ENCODE measurements at places on chromosomes 5 and 9. TPM values are rescaled to one million over a fixed set of nuclear protein-coding genes. Genes with fewer than 3 reads are reported as not detected.

DMGDH gene
- 1.7 TPM for total RNA-seq

CCL27 gene
- 0.80 TPM for total RNA-seq

RMI1 gene
- 20.3 TPM for total RNA-seq

PCDHB11 gene
- not detected for total RNA-seq

TIGD6 gene
- total RNA-seq, result 2.6 TPM

GFPT2 gene
- total RNA-seq, result 0.15 TPM

DNA sequence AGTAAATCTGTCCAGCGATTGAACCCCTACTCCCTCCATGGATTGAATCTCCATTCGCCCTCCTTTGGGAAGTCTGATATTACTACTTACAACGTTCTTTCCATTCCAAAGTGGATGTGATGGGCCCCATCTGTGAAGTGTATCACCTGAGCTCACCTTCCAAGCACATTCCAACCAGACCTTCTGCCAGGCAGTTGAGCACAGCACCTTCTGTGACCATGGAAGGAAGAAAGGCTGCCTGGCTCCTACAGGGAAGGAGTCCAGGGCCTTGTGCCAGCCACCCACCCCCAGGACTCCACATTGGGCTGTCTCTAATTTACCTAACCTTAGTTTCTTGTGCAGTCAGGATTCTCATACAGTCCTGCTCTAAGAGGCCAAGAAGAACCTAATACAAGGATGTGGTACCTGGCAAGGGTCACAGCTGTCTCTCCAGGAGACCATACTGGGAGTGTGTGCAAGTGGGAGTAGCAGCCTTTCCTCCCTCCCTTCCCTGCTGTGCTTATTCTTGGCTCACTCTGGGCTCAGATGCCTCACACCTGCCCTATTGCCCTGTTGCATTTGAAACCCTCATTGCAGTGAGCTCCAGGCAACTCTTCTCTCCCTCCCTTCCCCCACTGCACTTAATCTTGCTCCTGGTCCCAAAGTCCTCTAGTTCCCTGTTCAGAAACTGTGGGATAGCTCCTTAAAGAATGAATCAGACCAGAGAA is 116.1 kb downstream of the NRG2 start:
- no peak for DNase-seq

DNA sequence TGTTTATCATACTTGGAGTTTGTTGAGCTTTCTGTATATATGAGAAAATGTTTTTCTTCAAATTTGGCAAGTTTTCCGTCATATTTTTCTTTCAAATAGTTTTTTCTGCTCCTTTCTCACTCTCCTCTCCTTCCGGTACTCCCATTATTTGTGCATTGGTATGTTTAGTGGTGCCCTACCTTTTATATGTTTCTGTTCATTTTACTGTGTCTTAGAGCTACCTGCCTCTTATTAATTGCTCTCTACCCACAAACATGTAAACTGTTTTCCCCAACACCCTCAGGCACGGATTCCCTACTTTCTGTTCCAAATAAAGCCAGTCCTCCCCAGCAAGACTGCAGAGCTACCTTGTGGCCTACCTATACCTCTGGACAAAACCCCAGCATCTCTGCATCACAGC is 60.6 kb upstream of the S1PR3 start:
- DNase-seq, result no peak

GRCh38 chr5:168528521-168529373 is at the start of gene FBLL1:
TSS of gene FBLL1 (plus strand) at chr5:168529305. CDS start at chr5:168529505, 200 bp downstream.
- DNase-seq, result peak; percentile 40

- peak; percentile 37 for DNase-seq
Measured at GRCh38 chr5:10695055-10695649, 65.9 kb downstream of the DAP start.

DNA sequence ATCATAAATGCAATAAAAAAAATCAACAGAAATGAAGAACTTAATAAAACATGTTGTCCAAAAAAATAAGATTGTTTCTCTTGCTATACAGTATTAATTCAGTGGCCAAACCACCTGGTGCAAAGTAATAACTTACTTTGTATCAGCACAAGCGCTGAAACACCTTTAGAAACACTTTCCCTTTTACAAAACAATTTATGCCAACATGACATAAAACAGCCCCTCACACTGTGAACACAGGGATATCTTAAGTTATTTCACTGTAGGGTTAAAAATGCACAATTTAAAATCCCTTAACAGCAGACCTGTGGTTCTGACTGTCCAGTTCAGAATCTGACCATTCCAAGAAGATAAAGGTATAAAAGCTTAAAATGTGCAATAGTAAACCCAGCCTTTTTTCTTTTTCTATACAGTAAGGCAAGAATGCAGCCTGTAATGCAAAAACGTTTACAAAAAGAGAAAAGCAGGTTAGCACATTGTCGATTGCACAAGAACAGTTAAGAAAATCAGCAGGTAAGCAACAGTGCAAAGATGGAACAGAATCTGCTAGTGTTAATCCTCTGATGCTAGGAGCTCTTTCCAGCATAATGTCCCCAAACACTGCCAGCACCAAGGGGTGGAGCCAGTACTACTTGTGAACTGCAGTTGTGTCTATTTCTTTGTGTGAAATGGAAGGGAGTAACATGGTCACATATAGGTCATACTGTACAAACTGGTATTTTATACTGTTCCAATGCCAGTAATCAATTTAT is 21.6 kb downstream of the RAB14 start:
- no peak for DNase-seq

- DNase-seq, result peak; percentile 65
Measured at GRCh38 chr5:134131165-134131564, 16.7 kb downstream of the TCF7 start.

DNA sequence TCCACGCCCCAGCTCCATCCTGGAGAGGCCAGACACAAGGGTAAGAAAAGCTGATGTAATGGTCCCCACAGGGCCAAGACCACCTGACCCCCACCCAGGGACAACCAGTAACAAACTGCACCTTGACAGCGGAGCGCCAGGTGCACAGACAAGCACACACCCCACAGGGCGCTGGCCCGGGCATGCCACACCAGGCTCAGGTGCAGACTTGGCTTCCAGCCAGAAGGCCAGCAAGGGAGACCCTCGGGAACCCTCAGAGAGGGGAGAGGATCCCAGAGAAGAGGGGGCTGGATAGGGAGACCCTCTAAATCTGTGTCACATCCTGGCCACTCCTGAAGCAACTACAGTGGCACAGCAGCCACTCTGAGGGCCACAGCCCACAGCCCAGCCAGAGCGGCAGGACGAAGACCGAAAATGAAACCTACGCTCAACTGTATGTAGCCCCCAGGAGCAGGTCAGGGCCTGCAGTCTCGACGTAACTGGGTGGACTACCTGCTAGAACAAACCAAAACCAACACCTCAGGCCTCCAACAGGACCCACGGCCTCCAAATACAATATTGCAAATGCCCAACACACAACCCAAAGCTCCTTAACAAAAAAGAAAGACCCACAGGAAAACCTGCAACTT is 18.5 kb downstream of the CAMSAP1 start:
- DNase-seq, result no peak

DNA sequence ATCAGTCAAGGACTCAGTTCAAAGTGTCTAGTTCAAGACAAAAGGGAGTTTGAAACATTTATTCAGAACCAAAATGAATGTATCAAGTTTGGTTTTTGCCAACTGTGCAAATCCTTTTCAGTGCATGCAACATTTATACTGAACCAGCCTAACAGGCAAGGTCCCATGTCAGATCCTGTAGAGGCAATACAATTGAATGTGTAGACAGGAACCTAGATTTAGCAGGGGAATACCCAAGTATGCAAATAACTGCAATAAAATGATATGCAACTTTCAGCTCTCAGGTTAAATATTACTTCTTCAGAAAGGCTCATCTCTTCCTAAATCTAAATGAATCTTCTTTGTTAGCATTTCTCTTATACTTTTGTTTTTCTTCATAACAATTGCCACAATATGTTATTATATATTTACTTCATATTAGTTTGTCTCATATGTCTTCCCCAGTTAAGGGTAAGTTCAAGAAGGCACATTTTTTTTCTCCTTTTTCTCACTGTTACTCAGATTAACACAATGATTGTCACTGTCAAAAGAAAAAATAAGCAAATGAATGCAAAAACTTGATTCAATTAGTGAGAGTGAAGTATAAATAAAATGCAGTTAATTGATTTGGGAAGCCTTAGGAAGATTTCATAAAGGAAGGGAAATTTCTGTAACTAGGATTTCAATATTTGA is 163.9 kb upstream of the RASA1 start:
- DNase-seq, result no peak

DNA sequence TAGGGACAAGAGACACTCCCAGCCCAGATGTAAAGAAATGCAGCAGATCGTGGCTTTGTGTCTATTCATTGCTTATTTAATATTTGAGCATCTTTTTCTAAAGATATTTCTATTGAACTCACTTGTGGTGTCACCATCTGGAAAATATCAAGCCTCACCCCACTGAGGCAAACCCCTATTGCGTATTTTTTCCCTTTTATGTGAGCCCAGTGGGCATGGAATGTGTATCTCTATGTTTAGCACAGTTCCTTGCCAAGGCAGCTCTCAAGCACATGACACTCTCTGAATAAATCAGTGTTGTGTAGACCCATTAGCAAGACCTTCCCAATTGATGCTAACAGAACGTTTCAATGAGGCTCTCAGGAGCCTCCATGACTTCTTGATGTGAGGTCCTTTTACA is 81.6 kb downstream of the TMEM174 start:
- no peak for DNase-seq

- DNase-seq, result no peak
Measured at GRCh38 chr9:78856144-78856543, 559.2 kb downstream of the PSAT1 start.

DNA sequence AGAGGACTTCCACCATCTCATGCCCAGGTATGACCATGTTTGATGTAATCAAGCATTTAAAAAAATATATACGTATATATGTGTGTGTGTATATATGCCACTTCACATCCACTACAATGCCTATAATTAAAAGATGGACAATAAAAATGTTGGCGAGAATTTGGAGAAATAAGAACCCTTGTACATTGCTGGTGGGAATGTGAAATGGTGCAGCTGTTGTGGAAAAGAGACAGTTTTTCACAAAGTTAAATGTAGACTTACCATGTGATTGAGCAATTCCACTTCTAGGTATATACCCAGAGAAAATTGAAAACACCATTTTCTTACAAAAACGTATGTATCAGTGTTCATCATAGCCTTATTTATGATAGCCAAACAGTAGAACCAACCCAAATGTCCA is 229.2 kb upstream of the WWC1 start:
- DNase-seq, result no peak

DNA sequence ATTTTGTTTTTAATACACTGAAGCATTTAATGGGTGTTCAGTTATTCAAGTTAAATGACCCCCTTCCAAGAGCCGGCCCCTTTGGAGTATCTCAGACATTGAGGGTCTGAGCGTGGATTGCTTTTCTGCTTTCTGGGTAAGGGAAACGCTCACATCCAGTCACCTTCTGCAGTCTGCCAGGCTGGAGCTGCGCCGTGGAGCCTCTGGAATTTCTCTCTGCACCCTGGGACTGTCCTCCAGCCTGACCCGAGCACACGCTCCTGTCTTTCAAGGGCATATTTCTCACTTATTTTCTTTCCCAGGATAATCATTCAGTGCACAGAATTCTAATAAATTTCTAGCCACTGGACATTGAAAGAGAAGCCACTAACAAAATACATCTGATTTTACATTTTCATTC is 13.4 kb downstream of the FAM240B start:
- no peak for DNase-seq

DNA sequence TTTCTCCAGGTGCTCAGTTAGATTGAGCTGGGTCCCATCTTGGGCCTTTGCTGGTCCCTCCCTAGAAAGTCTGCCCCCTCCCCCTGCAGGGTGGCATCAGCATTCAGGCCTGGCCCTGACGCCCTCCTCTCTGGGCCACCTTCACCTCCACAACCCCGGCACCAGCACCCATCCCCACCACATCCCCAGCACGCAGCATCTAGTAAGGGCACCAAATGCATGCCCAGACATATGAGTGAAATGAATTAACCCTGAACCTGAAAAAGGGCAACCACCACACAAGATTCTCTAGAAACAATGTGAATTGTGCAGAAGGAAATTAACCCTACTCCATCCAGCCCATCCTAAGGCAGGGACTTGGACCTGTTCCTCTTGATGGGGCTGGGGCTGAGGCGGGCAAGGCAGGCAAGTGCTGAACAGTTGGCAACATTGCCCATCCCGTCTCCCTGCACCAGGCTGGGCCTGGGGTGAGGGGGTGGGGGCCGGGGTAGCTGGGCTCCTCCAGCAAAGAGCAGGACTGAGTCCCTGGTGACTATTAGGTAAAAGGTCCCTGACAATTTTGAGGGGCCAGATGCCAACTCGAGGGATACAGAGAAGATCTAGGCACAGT is 125.9 kb downstream of the KCNIP1 start:
- DNase-seq, result no peak

GRCh38 chr5:116778651-116779280 is 204.1 kb upstream of the SEMA6A start:
- no peak for DNase-seq

DNA sequence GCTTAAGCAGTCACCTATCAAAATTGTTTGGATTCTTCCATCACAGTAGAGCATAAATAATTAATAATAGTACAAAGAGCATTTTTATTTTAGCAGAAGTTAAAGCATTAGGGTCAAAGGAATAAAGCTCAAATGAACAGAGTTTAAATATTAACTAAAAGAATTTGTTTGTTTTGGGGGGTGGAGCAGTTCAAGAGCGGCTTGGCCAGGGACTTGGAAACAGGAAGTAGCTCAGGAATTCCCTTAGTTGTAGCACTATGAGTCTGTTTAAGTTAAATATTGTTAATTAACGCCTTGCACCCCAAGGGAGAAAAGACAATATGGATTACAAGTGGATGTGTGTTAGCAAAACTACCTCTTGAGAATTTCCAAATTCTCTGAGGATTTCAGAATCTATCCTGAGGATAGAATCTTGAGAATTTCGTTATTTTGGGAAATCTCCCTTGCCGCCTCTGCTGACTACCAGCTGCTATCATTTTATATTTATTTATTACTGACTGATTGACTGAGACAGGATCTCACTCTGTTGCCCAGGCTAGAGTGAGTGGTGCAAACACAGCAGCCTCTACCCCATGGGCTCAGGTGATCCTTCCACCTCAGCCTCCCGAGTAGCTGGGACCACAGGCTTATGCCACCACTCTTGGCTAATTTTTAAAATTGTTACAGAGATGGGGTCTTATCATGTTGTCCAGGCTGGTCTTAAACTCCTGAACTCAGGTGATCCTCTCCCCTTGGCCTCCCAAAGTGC is 96.7 kb upstream of the CHD1 start:
- no peak for DNase-seq

DNA sequence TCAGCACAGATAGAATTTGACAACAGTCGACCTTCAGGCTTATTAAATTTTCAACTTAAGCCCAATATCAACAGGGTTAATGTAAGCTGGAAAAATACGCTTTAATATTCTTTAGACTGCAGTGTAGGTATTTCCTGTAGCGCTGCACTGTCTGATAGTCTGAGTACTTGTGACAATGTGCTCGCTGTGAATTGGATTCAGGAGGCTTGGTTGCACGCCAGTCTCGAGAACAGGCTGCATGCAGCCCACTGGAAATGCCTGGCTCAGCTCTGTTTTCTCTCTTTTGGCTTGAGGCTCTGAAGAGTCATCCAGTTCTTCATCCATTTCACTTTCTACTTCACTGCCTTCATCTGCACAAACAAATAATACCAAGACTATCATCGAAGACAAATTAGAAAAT is 300.9 kb downstream of the RFX3 start:
- DNase-seq, result no peak

GRCh38 chr9:126805554-126806262 is 868 bp downstream of the ZBTB43 start:
- peak; percentile 93 for DNase-seq

- no peak for DNase-seq
Measured at GRCh38 chr5:5950658-5951057, 427.7 kb downstream of the MED10 start.

GRCh38 chr5:150780187-150780692 is 1.7 kb downstream of the SMIM3 start:
- peak; percentile 65 for DNase-seq
